ENCODE measurements at places on chromosomes 1 and 21.

GRCh38 chr1:6517435-6517851, 26.0 kb upstream of the PLEKHG5 start:
- DNase-seq, result no peak

DNA sequence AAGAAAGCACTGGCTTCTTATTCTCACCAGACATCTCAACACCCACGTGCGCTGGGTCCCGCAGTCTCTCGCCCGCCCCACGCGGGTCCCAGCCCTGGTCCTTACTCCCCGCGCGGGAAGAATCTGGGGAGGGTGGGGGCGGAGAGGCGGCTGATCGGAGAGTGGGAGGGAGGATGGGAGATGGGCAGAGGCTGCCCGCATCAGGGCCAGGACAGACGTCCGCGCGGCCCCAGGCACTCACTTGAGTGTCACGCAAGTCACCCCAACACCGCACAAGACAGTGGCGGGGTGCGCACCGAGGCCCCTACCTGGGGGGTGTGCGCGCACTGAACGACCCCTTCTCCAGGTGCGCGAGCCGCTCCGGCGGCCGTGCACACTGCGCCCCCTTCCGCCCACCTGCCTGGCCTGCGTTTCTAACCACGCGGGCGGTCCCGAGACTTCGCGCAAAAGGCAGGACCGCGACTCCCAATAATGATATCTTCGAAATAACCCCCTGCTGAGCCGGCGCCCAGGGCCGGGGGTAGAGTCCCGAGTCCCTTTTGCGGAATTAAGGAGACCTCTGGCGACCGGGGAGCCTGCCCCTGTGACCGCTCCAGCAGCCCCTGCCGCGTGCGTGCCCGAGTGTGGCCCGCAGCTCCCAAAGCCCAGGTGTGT, 6.0 kb upstream of the SIM2 start:
- DNase-seq, result no peak

- peak; percentile 76 for DNase-seq
Measured at GRCh38 chr1:207084701-207085180, 3.9 kb upstream of the C4BPB start.

- DNase-seq, result no peak
Measured at GRCh38 chr21:45629046-45629981, 14.2 kb upstream of the PCBP3 start.

- no peak for DNase-seq
Measured at GRCh38 chr1:63866084-63866483, 92.3 kb downstream of the ROR1 start.

GRCh38 chr1:48735796-48736195, 40.9 kb downstream of the BEND5 start:
- no peak for DNase-seq

DNA sequence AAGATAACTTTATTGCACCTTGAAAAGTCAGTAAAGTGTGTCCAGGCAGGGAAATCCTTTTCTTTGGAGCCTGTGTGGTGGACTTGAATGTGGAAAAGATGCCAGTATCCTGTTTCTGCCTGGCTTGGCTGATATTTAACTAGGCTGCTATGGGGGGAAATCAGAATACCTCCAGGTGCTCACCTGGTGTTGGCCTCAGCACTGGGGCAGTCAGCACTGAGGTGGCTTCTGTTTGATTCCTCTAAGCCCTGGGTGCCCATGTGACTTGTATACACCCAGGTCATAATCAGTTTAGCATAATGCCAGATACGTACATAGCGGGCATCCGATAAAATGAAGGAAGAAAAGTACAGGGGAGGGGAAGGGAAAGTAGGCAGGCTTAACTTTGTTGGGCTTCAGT, 7.2 kb downstream of the PHGDH start:
- DNase-seq, result no peak

- no peak for DNase-seq
Measured at GRCh38 chr1:16385659-16386453, 18.8 kb downstream of the SZRD1 start.

DNA sequence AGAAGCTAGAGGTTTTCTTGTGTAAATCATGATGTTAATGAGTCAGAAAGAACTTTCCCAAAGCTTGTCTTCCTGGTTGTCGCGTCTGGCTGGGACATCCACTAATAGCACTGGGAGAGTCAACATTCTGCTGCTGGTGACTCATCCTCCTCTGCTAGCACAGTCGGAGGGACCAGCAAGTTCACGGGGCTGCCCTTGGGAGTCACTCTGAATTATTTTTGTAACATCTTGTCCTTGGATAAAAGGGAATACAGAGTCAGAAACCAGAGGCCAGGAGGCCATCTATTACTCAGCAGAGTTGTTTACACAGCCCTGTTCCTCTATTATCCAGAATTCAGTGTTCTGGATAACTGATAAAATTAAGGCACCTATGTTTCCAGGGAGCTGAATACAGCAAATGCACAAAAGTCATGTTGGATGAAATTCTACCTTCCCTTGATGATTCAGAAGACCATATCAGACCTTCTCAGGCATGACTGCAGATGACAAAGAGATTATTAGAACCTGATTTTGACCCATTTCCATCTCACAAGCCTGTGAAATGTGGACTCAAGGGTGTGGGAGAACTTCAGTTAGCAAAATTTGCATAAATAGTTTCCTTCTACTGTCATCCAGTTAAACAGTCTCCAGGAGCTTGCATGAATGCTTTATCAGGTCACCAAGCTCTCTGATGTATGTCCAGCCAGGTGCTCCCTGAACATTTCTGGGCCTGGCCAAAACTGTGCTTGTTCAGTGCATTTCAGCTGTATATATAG, 68.1 kb downstream of the JAK1 start:
- peak; percentile 86 for DNase-seq

GRCh38 chr1:193011406-193011805, 47.8 kb downstream of the UCHL5 start:
- no peak for DNase-seq

DNA sequence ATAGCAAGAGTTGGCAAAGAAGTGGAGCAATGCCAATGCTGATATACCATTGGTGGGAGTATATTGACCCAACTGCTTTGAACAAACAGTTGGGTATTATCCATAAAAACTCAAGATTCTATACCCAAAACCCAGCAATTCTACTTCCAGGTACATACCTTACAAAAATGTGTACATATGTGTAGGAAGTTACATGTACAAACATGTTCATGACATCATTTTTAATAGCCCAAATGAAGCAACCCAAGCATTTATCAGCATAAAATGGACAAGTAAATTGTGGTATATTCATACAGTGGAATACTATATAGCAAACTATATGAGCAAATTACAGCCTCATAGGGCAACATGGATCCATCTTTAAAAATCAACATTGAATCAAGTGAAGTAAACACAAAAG, 20.9 kb downstream of the RWDD3 start:
- DNase-seq, result no peak

GRCh38 chr1:9473032-9473807, 66.0 kb upstream of the SLC25A33 start:
- DNase-seq, result peak; percentile 10

DNA sequence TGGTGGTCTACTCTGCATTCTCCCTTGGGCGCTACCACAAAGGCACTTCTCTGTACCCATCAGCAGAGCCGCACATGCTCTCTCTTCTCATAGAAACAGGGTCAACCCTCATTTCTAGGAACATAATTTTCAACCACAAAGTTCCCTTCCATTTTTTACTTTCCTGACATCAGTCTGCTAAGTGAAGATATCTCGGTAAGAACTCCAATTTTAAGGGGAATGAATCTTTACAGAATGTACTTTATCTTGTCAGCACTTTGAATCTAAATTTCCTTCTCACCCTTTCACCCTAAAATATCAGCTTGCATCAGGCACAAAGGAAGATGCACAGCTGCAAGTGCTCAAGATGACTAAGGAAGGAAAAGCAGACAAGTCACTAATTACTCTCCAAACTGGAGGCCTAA, 545.9 kb downstream of the SMYD3 start:
- no peak for DNase-seq

GRCh38 chr1:152983234-152983633, 647 bp upstream of the SPRR1A start:
- DNase-seq, result peak; percentile 24

- no peak for DNase-seq
Measured at GRCh38 chr1:103561643-103562395, 9.6 kb upstream of the AMY2B start.

DNA sequence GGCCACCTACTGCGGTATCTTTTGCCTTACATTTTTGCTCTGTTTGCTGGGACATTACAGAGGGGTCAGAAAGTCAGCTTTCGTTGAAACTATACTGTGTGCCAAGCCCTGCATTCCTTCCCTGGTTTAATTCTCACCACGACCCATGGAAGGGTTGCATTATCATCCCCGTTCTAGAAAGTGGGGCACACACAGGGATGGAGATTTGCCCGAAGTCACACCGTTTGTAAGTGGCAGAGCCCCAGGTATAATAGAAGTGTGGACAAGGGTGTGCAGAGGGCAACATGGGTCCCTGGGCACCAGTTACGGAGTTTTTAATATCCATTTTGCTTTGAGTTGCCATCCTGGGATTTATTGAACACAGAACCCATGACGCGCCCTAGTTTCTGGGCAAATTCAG, 11.8 kb downstream of the DMRTB1 start:
- DNase-seq, result no peak

DNA sequence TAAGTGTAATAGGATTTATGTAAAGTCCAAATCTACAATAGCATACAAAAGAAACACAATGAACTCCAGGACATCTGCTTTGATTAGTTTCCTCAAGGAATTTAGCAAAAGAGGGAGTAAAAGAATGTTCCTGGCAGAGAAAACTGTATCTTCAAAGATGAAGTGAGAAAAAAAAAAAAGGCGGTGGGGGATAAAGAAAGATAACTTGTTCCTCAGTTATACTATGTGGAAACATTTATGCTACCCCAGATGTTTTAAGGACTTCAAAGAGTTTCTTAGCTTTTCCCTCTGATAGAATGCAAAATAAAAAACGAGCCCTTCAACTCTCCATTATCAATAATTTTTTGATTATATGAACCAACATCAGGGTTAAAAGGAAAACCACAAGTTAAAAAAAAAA, 908.9 kb upstream of the ADGRL2 start:
- DNase-seq, result no peak

DNA sequence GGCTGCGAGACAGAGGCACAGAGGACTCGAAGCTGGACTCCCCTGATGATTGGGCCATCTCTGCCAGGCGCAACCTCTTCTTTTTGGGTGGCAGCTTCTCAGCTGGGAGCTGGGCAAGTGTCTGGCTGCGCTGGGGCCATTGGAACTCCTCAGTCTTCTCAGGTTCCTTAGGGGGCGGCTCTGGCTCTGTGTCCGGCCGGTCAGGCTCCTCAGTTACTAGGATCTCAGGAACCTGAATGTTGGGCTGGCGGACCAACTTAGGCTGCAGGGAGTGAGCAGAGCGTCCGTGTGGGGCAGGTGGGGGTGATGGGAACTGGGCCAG, 97.5 kb upstream of the EDN2 start:
- DNase-seq, result no peak

- DNase-seq, result no peak
Measured at GRCh38 chr1:246001837-246002230, 505.2 kb downstream of the SMYD3 start.

DNA sequence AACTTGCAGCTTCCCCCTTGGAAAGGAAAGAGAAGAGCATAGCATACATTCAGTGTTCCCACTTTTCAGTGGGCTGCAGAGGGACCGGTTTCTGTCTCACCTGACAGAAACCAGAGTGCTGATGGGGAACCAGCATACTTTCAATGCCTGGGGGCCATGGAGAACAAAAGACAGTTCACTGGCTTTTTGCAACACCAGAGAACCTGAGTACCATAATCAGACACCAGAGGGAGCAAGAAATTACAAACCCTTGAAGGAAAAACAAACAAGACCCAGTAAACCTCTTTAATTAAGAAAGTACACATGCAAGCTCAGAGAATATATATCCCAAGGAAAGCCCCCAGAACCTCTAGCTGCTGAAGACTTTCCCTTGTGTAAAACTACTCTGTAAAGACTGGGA, 51.1 kb downstream of the CSMD2 start:
- DNase-seq, result peak; percentile 4

- no peak for DNase-seq
Measured at GRCh38 chr1:87132284-87132870, 196.3 kb upstream of the LMO4 start.

GRCh38 chr1:7432102-7432899, 338.8 kb upstream of the VAMP3 start:
- no peak for DNase-seq

DNA sequence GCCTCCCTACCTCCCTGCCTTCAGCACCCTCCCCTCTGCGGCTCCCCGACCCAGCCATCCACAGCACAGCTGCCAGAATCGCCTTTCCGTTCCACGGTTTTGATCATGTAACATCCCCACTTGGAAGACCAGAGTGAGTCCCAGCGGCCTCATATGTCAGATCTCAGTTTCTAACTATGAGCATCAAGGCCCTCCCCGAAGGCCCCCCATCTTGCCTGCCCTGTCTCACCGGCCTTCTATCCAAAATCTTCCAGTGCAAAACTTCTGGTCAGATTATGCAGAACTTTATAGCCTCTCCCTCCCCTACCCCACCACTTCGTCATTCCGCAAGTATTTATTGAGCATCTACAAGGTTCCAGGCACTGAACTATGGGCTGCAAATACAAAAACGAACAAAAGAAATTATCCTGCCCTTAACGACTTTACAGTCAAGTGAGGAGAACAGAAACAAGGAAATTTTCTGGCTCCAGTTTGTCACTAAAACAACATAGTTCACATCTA, 20.3 kb upstream of the LMX1A start:
- no peak for DNase-seq

DNA sequence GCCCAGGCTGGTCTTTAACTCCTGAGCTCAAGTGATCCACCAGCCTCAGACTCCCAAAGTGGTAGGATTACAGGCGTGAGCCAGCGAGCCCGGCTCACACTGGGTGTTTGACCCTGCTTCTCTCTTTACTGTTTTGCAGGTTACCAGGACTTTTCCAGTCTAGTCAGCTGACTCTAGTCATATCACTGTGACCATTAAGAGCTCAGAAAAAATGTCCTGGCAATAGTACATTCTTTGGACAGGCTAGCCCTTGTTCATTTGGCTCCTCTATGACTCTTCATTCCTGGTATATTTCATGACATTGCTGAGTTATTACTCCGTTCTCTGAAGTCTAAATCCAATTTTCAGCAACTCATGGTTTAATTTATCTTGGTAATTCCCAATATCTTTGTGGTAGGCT, 8.0 kb upstream of the CA6 start:
- no peak for DNase-seq

Data from Calu3 (cell line).